ENCODE measurements at places on chromosomes 6 and 20.

- no peak for DNase-seq
Measured at GRCh38 chr20:531608-532007, 12.0 kb downstream of the CSNK2A1 start.

DNA sequence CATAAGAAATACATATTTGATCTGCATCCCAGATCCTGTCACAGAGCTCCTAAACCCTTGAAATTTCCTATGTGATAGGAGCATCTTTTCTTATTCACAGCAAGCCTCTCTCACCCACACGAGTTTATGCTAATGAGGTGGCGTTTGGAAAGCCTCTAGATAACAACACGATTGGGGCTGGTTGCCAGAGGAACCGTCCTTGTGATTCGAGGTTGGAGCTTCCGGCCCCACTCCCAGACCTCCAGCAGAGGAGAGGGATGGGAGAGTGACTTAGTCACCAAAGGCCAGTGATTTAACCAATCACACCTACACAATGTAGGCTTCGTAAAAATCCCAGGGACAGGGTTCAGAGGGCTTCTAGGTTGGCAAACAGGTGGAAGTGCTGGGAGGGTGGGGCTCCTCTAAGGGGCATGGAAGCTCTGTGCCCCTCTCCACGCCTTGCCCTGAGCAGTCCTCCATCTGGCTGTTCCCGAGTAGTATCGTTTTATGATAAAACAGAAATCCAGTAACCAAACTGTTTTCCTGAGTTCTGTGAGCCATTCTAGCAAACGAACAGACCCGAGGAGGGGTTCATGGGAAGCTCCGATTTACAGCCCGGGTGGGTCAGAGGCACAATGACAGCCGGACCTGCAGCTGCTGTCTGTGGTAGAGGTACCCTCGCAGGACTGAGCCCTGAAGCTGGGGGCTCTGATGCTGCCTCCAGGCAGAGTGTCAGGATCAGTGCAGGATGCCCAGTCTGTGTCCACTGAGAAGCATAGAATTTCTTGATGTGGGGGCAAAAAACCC is 238.1 kb upstream of the ARID1B start:
- DNase-seq, result no peak

GRCh38 chr6:48541649-48542048 is 430.7 kb upstream of the PTCHD4 start:
- DNase-seq, result no peak

GRCh38 chr6:7201732-7202541 is 94.2 kb downstream of the RREB1 start:
- DNase-seq, result peak; percentile 98

Measured in AML-193 (cell line).